AG10803 (cell line): ENCODE measurements at places on chromosomes 2 and 18.
A peak's percentile ranks its signal among the peaks of the same experiment; 100 is the strongest.

GRCh38 chr2:174773215-174773614, 8.9 kb upstream of the CHRNA1 start:
- no peak for DNase-seq

DNA sequence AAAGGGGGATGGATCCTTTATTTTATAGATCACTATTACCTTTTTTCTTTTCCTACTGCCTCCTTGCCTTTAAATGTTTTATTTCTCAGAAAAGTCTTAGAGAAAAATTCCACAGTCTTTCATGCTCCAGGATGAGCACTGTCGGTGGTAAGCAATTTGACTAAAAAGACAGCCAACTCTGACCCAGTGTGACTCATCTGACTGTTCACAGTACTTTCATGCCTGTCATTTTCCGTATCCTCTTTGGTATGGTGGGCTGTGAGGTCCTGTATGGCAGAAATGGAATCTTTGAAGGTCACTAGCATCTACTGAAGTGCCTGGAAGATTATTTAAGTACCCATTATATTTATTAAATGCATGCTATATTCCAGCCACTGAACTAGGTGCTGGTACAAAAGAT, 2.1 kb upstream of the RFTN2 start:
- DNase-seq, result peak; percentile 42

DNA sequence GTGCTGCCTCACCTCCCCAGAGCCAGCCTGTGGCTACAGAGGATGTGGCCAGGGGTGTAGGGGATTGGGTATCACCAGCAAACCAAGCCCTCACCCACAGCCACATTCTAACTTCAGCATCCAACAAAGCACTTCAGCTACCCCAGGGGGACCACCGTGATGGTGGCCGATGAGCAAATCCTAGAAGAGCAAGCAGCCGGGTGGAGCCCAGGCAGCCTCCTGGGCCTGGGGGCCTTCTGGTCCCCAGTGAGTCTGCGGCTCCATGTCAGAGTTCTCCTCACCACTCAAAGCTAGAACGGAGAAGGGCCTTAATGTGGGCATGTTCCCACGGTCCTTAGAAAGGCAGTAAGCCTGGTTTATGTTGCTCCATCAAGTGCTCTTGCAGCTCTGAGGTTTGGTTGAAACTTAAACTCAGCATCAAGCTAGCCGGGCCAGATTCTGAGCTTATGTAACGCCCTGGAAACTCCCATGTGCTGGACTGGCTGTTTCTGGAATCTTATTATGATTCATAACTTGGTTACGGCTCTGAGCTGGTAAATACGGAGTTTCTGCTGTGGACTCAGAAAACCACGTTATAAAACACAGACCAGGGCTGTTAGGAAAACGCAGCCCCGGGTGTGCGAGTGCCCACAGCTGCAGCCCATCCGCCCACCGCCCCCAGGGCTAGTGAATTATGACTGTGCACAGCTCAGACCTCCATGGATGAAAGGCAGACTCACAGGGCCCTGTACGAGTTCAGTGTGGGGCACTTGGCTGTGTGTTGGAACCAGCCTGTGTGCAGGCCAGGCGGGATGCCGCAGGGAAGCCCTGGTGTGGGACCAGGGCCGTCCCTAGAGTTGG, 99.8 kb downstream of the SEPTIN10 start:
- DNase-seq, result peak; percentile 97

GRCh38 chr2:46471-47345, at the start of gene FAM110C:
Gene FAM110C (minus strand): TSS chr2:46505. CDS start chr2:46385, 120 bp downstream.
- no peak for DNase-seq

GRCh38 chr2:176167398-176167797, 10.3 kb downstream of the HOXD3 start:
- peak; percentile 42 for DNase-seq

- no peak for DNase-seq
These were observed 134.7 kb upstream of the PID1 start for GRCh38 chr2:229405796-229406195.

DNA sequence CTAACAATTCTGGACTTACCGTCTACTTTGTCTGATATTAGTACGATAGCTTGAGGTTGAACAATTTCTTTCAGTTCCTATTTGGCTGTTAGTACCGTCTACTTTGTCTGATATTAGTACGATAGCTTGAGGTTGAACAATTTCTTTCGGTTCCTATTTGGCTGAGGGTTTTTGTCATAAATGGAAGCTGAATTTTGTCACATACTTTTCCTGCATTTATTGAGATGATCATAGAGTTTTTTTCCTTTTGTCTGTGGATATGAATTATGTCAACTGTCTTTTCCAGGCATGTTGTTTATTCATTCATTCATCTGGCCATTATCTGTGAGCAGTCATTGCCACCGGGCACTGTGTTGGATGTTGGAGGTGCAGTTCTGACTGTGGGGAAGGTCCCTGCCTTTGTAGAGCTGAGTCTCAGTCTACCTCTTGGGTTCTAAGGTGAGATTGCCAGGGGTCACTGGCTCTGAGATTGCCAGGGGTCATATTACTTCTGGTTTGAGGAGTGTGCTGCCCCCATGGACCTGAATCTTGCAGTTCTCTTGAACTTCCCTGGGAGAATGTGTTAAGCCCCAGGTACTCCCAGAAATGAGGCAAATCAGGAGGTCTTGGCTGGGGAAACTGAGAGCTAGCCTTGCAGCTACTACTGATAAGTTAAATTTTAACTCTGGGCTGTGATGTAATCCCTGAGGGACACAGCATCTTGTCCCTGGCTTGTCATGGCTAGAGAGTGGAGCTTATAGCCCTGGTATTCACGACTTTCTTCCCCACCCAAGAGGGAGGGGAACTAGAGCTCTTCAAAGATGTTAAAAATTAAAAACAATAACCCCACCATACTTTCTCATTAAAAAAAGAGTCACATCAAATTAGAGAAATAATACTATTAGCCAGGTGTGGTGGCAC, 89.1 kb upstream of the MBOAT2 start:
- no peak for DNase-seq

DNA sequence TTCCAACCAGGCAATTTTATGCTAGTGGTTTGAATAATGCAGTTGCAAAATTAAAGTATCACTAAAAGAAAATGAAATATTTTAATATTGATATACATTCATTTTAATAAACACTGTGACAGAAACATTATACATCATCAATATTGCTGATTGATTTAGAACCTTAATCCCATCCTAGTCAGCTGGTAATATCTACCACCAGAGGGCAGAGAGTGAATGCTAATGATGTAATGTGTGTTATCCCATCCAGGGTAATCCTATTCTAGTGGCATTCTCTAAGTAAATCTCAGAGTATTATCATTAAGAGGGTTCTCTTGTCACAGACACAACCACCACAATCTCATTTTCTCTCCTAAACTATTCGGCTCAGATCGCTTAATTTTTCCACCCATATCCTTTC, 477.4 kb downstream of the CPS1 start:
- no peak for DNase-seq

GRCh38 chr2:102601730-102602129, 17.6 kb upstream of the SLC9A2 start:
- no peak for DNase-seq

- no peak for DNase-seq
These were observed 344.4 kb downstream of the RND3 start for GRCh38 chr2:150143087-150143536.

DNA sequence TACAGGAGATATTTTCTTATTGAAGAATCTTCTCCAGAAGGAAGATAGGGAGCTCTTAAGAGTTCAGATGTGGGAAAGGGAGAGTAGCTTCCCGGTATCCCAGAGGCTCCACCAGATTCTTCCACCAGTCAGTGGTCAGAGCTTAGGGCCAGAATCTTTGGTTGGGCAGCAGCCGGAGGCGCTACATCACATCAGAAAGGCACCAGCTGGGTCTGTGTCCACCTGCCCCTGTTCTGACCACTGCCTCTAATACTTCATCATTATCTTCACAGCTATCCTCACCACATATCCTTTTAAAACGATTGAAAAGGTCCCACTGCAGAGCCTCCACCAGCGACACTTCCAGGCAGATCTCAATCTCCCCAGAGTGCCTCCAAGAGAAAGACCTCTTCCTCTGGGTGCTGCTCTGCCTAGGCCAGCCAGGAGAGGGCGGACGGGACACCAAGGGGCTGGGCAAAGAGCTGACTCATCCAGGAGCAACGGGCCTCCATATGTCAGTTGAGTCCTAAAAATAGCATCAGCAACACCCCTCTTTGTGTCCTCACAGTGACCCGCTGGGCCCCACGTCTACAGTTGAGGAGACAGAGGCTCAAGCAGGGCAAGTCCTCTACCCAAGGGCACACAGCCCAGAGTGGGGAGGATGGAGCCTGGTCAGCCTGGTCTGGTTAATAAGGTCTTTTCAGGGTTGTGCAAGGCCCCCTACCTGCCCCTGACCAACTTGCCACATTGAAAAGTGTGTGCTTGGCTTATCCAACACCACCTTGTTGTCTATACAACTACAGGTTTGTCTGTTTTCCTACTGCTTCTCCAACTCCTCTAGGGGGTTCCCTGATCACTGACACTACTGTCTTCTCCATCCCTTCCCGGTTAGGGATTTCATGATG, 81.2 kb downstream of the ADD2 start:
- DNase-seq, result peak; percentile 89

GRCh38 chr2:160301420-160301819, 101.3 kb upstream of the ITGB6 start:
- peak; percentile 46 for DNase-seq

DNA sequence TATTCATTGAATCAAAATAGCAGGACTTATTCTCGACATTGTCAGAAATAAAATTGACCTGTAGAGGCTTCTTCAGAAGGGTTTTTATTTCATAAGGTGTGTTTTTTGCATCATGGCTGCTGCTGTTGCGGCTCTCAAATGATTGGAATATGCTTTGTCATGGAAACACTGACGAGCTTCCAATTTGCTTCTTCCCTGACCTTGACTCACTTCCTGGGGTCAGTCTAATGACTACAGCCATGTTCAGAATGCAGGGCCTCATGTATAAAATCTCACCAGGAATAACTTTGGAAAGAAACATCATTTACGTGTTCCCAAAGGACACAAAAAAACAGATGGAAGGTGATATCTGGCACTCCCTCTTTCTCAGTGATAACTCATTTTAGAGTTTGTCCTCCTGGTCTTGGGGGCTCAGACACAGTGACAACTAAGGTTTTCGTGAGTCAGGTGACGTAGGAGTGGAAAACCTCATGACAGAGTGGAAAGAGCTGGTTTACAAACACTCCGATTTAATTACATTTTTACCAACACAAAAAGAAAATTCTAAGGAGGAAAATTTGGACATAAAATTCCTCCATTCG, 467.0 kb upstream of the RAB12 start:
- peak; percentile 27 for DNase-seq

GRCh38 chr2:237673130-237674001, 46.0 kb downstream of the LRRFIP1 start:
- DNase-seq, result peak; percentile 66

- DNase-seq, result no peak
These were observed 35.2 kb upstream of the NAPG start for GRCh38 chr18:10490401-10491165.

DNA sequence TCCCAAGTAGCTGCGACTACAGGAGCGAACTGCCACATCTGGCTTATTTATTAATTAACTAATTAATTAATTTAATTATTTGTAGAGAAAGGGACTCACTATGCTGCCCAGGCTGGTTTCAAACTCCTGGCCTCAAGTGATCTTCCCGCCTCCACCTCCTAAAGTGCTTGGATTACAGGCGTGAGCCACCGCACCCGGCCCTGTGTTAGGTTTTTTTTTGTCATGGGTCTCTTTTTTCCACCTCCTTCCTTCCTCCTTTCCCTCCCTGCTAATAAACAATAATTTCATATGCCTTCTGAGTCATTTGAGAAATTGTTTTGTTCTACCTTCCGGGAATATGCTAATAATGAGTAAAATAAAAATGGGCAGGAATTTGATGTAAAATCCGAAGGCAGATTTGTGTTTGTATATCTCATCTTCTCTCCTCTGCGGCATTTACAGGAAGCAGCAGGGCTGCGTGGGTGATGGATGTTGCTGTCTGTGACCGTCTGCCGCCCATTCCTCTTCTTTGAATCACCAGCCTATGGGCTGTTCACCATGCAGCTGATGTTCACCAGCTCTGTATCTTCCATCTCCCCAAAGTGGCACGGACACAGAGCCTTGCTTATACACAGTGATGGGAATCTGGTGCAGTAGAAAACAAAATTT, 89.9 kb downstream of the ACSL3 start:
- peak; percentile 90 for DNase-seq

GRCh38 chr2:61396005-61396404, 74.9 kb downstream of the USP34 start:
- peak; percentile 3 for DNase-seq

DNA sequence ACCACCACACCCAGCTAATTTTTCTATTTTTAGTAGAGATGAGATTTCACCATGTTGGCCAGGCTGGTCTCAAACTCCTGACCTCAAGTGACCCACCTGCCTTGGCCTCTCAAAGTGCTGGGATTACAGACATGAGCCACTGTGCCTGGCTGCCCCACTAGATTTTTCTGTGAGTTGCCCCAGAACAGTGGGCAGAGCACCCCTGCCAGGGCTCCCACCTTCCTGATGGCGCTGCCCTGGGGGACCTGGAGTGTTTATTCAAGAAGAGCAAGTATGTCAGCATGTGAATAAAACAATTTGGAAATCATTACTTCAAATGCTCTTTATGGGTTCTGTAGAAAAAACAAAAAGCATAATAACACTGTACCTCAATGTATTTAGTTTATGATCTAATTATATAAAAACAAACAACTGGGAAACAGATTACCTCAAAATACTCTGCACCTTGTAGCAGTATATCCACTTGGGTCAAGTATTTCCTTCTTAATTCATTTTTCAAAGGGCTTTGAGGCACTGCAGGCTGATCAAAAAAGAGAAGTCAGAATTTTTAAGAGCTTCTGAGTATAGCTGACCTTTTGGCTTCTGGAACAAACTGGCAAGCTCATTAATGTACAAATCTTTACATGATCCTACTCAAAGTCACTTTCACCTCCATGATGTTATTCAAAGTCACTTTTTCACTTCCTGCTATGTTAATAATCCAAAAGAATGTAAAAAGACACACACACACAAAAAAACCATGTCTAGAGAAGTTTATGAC, 8.9 kb downstream of the HJURP start:
- DNase-seq, result no peak

GRCh38 chr2:16044946-16045456, 104.7 kb downstream of the MYCN start:
- no peak for DNase-seq

GRCh38 chr2:7384773-7385349, 467.6 kb downstream of the RNF144A start:
- DNase-seq, result no peak

- DNase-seq, result no peak
These were observed 336.8 kb downstream of the RBM43 start for GRCh38 chr2:150924878-150925277.

GRCh38 chr2:60739156-60739555, 16.9 kb upstream of the PAPOLG start:
- DNase-seq, result no peak

DNA sequence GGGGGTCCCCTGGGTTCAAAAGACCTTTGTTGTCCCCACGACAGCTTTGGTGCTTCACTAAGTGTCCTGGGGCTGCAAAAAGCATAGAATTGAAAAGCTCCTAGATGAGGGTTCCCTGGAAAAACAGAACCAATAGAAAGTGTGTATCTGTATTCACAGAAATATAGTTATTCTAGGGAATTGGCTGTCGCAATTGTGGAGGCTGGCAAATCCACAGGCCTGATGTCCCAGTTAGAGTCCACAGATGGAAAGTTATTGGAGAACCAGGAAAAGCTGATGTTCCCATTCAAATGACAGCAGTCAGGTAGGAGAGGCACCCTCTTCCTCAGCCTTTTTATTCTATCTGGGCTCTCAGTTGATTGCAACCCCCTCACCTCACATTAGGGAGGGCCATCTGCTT, 65.5 kb downstream of the LONRF2 start:
- no peak for DNase-seq
